Adrenal gland (tissue), 19 donors: ENCODE measurements at places on chromosomes 11 and 22. TPM values are rescaled to one million over a fixed set of nuclear protein-coding genes. Genes with fewer than 3 reads are reported as not detected.

GRCh38 chr22:16965560-16965959, 42.5 kb downstream of the GAB4 start:
- DNase-seq, result no peak

DNA sequence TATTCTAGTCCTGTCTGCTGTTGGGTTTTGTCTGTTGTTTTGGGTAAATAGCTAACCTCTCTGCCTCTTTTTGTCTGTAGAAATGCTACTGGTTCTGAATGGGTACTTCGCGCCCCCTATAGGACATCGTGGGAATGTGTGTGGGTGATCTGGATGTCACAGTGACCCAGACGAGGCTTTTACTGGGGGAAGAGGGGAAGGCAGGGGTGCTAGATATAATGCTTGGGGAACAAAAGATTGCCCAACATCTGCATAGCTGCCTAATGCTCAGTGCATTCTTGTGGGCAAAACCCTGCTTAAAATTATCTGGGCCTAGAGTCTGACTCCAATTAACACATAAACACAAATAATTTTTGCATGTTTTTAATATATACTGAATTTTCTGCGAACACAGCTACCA, 57.7 kb downstream of the BMAL1 start:
- peak; percentile 67 for DNase-seq

DNA sequence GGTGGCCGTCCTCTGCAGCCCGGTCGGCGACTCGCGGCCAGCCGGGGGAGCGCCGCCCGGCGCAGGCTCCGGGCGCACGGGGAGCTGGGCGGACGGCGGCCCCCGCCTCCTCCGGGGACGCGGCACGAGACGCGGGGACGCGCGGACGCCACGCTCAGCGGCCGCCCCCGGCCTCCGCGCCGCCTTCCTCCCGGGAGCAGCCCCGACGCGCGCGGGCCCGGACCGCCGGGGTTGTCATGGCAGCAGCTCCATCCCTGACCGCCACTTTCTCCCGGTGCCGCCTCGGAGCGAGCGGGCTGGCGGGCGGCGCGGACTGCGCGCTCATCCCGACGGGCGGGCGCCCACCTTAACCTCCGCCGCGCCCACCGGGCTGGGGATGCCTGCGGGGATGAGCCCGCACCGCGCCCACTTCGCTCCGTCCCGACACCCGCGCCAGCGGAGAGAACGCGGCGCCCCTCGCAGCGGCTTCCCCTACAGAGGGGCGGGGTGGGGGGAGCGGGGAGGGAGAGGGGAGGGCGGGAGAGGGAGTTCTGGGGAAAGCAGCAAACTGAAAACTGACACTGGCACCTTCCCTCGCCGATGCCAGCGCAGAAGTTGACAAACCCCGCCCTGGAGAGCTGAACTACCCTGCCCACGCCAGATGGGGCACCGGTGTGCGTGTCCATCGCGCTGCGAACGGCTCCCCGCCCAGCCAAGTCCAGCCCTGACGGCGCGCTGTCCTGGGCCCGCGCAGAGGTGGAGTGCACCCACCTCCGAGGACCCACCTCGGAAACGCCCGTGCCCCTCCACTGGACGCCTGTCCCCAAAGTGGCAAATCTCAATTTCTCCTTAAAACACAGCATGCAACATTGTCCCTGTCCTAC, 588.4 kb downstream of the OPCML start:
- no peak for DNase-seq

DNA sequence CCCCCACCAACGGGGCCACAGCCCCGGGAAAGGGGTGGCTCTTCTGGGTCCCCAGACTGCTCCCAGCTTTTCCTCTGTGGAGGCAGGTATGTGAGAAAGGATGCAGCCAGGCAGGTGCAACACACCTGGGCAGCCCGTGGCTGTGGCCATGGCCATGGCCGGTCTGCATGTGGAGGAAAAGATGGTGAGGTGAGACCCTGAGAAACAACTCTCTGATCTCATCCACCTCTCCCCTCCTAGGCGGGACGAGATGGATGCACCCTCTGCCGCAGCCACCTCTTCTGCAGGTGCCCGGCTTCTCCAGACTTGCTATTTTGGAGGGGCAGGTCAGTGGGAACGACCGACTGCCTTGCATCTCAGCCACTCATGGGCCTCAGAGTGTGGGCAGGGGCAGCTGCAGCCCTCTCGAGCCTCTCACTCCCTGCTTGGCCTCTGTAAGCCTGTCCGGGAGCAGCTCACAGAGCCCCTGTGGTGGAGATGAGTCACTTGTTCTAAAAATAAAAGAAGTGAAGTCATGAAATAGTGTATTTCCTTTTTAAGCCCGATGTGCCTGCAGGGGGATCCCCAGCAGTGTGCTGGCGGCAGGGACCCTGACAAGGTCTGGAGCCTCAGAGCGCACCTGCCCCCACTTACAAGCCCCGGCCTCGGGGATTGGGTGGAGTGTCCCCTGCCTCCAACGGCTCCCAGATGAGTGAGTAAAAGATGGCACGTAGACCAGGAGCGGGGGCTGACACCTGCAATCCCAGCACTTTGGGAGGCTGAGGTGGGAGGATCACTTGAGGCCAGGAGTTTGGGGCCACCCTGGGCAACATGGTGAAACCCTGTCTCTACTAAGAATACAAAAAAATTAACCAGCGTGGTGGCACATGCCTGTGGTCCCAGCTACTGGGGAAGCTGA, 10.7 kb downstream of the SMIM38 start:
- DNase-seq, result peak; percentile 37

DNA sequence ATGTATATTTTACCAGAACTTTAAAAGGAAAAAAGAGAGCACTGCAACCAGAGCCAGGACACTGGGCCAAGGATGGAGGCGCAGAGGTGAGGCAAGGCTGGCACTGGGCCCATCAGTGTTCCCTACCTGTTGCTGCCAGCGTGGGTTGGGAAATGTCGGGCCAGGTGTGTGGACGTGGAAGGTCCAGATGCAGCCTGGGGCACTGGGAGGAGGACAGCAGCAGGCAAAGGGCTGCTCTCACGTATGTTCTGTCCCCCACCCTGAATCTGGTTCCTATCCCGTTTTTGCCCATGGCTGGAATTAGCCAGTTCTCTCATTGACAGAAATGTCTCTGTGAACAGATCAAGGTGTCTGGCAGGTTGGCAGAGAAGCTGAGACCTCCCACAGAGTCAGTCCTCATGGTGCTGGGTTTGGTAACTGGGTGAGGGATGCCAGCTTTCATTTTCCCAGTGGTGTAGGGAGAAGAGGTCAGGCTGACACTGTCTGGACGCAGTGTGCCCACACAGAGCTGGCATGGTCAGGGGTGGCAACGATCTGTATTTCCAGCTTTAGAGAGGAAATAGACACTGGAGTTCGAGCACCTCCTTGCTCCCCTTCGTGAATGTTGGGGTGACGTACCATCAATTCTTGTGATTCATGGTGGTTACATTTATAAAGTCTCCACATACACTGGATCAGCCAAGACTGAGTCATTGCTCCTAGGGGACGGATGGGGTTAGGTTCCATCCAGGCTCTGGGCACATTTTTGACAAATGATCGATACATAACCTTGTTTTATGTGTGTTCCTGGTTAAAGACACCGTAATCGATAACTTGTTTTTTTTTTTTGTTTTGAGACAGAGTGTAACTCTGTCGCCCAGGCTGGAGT, 4.3 kb upstream of the PNPLA3 start:
- DNase-seq, result no peak

GRCh38 chr11:77661670-77662069, 24.1 kb upstream of the CLNS1A start:
- DNase-seq, result no peak

- DNase-seq, result no peak
Measured at GRCh38 chr11:66877588-66878385, 20.9 kb downstream of the LRFN4 start.

- peak; percentile 88 for DNase-seq
Measured at GRCh38 chr22:25153961-25154666, 45.5 kb upstream of the CRYBB3 start.

DNA sequence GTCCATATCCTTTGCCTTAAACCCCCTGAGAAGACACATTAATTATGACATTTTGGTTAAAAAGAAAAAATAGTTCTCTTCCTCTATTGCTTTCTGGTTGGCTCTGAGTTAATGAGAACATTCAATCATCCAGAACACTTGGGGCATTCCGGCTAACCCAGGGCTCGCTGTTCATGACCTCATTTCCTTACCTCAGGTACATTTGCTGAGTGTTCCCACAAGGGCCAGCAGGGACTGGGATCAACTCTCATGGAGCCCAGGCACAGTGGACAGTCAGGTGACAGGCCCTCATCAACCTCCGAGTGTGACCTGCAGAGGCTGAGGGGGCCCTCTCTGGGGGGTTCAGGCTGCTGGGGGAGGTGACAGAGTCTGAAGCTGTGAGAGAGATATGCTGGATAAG, 98.9 kb downstream of the MYO18B start:
- no peak for DNase-seq

DNA sequence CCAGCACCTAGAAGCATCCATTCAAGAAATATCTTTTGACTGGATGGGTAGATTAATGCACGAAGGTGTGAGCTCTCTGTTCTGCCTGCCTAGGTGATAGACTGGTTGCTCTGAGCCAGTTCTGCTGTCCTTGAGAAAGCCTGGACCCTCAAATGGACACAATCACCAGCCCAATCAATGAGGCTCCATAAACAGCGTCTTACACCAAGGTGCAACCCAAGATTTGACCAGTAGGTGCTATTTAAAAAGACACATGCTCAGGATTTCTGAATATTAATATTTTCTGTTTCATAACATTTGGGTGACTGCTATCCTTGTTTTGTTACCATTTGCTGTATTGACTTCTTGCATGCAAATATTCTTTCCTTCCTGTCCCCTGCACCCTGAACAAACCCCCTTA, 39.0 kb downstream of the PAMR1 start:
- DNase-seq, result no peak

DNA sequence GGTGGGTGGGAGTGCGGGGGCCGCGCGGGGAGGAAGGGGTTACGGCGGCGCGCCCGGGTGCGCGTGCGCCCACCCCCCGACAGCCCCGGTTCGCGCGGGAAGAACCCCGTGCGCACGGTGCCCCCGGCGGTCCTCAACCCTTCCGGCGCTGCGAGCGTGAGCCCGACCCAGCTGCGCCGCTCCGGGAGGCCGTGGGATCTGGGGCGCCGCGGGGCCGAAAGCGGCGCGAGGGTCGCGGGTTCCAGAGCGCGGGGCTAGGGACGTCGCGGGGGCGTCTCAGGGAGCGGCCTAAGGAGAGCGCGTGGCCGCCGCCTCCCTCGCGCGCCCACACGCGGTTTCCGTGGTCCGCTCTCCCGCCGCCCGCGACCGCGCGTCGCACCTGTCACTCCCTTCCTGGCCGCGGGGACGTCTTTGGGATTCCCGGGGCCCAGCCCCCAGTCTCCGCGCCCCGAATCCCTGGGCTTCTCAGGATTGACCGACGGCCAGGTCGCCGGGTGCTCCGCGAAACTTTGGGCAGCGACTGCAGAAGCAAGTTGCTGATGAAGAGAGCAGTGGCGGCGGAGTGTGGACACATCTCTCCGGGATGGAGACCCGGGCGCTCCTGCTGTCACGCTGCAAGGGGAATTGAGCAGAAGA, 582 bp downstream of the SREBF2 start:
- DNase-seq, result peak; percentile 79

- peak; percentile 85 for DNase-seq
Measured at GRCh38 chr11:126310200-126310991, 6.5 kb downstream of the DCPS start.

The APOBEC3B gene
- 0.32 TPM for polyA plus RNA-seq

The MAPK12 gene
- 13.9 TPM for polyA plus RNA-seq

The TENM4 gene
- 1.6 TPM for polyA plus RNA-seq

The ATG2A gene
- 32.4 TPM for polyA plus RNA-seq

The ZNF215 gene
- 0.64 TPM for polyA plus RNA-seq
